ENCODE measurements at places on chromosomes 3 and 15.

DNA sequence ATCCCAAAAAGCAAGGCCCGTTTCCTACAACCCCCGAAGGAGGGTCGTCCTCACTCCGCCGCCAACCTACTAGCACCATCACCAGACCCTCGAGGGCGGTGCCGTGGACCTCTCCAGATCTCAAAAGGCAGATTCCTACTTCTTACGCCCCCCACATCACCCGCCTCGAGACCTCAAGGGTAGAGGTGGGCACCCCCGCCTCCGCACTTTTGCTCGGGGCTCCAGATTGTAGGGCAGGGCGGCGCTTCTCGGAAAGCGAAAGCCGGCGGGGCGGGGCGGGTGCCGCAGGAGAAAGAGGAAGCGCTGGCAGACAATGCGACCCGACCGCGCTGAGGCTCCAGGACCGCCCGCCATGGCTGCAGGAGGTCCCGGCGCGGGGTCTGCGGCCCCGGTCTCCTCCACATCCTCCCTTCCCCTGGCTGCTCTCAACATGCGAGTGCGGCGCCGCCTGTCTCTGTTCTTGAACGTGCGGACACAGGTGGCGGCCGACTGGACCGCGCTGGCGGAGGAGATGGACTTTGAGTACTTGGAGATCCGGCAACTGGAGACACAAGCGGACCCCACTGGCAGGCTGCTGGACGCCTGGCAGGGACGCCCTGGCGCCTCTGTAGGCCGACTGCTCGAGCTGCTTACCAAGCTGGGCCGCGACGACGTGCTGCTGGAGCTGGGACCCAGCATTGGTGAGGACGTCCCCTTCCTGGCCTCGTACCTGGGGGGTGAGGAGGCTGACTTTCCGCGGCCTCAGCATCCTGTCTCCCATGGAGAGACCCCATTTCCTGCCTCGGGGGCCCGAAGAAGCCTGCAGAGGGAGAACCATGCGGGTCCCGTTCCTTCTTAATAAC lies at the start of gene MYD88:
MYD88 (plus strand) TSS at position 313 of the 842 bp plus-strand sequence; CDS start at position 353, 40 bp downstream.
- DNase-seq, result peak; percentile 86

DNA sequence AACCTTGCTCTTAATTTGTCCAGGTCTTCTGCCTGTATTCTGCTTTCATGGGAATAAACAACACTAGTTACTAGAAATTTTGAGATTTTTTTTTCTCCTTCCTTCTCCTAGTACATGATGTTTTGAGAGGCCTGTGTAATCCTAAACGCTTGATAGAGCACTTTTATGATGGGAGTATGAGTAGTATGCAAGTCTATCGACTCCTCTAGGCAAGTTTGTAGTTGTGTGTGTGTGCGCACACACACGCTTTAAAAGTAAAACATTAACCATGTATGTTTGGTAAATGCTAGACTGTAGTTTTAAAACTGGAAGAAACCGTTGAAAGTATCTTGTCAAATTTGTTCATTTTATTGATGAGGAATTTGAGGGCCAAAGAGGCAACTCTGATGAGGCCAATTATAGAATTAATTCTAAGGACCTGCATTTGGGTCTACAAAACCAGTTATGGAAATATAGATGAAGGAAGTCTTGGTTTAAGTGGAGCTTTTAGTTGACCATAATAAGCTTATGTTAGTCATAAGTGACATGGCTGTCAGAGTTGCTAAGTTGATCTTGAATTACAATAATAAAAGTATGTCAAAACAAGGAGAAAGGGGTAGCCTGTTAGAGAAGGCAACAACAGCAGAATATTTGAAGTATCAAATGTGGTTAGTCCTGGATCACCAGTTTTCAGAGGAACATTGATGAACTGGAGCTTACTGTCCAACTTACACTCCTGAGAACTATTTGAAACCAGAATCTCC lies 47.1 kb downstream of the AKAP13 start:
- no peak for DNase-seq

DNA sequence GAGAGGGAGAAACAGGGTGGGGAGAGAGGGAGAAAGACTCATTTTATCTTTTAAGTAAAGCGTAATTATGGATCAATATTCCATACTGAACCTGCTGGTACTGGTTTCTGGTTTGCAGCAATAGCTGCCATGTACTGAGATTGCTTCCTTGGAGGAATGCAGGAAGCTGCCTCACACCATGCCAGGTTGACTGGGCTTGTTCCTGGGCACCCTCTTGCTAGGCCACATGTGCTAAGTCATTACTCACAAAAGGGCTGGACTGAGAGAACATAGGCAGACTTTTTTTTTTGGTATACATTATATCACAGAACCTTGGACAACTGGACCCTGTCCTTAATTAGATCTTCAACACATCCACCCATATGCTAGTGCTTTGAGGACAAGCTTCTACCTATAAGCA lies 193.4 kb downstream of the ZNF621 start:
- DNase-seq, result no peak

DNA sequence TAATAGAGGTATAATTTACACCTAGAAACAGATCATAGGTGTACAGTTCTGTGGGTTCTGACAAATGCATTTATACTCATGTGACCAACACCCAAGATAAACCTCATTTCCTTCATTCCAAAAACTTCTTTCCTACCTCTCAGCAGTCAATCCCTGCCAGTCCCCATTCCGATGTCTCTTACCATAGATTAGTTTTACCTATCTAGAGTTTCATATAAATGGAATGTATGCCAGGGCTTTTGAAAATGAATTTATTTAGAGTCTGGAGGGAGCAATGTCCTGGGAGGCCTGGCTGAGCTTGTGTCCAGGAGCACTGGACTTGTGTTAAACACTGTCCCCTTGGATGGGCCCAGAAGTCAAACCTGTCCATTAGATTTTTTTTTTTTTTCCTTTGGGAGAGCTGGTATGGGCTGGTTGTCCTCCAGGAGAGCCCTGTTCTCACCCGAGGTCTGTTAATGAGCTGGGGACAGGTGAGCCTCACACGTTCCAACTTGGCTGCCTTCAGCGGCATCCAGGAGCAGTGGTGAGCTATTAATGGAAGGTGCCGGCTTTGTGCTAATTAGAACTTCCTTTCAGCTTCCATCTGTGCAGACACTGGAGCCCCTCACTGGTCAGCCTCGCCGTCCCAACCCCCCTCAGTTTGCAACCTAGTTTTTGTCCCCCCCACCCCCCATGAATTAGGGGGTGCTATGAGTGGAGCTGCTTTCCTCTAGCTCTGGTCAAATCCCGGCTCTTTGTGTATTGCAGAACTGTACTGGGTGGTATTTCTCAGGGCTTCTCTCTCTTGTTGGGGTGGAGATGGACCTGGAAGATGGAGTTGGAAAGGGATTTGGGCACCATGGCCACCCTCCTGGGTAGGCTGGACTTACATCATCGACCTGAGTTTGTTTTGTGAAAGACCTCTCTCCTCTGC lies 40.7 kb upstream of the POLG start:
- no peak for DNase-seq

- DNase-seq, result no peak
These were observed 5.8 kb downstream of the WDR5B start for GRCh38 chr3:122410111-122410510.

- no peak for DNase-seq
These were observed 27.1 kb upstream of the C3orf49 start for GRCh38 chr3:63791974-63792373.

DNA sequence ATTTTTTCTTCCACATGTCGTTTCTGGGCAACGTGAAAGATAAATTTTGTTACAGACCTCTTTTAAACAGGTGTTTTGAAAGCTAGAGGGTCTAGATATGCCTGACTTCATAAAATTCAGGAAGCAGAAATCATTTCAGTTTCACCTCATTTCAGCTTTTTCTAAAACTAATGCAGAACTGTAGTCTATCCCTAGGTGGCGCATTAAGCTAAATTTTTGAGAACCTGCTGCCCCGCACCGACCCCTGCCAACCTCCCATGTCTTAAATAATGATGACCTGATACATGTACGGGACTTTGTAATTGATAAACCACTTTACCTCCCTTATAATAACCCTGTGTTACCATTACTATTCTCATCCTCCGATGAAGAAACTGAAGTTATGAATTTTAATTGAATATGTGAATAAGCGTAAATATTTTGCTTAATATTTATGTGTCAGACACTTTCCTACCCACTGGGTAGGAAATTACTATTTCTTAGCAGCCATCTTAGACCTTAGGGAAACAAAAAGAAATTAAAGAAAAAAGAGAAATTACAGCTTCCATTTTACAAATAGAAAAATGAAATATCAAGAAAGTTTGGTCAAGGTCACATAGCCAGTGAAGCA lies 78.7 kb upstream of the GCNT3 start:
- no peak for DNase-seq

- no peak for DNase-seq
These were observed 308.1 kb upstream of the RASGRP1 start for GRCh38 chr15:38872732-38873131.

DNA sequence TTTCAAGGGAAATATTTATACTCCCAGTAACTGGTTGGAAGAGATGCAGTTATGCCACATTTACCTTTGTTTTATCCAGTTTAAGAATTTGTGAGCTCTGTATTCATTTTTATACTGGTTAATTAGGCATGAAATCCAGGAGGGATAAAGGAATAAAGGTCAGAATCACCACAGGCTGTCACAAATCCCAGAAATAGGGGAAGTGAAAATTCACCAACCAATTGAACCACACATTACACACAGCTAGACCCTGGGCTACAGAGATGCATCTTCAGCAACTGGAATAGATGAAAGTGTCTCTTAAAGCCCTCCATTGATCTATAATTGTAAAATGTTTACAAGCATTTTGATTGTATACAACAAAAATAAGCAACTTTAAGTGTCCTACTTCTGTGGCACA lies 18.5 kb downstream of the SERPINI1 start:
- DNase-seq, result no peak

DNA sequence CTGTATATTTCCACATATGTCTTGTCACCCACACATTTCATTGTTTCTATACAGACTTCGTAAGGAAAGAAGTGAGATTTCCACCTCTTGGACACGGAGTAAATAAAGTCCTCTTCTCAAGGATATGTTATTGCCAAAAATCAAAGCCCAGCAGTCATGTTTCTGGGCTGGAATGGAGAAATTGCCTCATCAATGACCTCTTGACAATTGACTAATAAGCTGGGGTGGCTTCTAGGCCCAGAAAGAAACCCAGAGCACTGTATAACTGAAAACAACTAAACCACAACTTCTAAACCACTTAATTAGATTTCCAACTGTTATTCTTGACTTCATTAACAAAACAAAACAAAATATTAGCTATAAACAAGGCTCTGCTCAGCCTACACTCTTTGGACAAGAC lies 56.4 kb upstream of the SLC24A5 start:
- DNase-seq, result no peak

GRCh38 chr3:31828007-31828406 lies 153.1 kb downstream of the OSBPL10 start:
- no peak for DNase-seq

GRCh38 chr3:18649666-18650363 lies 224.7 kb upstream of the SATB1 start:
- DNase-seq, result no peak

DNA sequence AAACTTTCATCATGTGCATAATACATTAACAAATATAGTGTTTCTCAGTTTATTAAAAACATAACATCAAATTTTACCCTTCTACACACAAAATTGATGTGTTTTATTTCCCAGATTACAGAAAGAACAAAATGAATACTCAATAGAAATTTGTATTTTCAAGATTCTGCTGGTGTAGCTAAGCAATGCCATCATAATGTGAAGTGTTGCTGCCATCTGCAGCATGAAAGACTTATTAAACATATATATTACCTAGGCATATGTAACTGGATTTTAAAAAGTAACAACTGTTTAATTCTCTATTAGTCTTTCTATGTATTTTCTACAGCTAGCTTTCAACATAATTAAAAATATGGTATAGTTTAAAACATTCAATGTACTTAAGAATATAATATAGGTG lies 27.5 kb downstream of the PLSCR5 start:
- DNase-seq, result no peak

DNA sequence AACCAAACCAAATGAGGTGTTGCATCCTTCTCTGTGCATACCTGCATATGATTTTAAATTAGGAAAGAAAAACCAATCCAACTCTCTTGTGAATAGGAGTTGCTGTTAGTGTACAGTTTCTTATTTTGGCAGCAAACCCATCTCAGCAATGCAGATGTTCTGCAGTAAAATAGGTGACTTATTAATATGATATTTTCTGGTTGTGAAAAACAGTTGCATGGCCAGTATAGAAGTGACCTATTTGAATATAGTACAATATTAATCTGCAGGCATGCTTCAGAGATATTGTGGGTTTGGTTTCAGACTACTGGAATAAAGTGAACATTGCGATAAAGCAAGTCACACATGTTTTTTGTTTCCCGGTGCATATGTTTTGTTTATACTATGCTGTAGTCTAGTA lies 42.2 kb downstream of the AKAP13 start:
- DNase-seq, result no peak

DNA sequence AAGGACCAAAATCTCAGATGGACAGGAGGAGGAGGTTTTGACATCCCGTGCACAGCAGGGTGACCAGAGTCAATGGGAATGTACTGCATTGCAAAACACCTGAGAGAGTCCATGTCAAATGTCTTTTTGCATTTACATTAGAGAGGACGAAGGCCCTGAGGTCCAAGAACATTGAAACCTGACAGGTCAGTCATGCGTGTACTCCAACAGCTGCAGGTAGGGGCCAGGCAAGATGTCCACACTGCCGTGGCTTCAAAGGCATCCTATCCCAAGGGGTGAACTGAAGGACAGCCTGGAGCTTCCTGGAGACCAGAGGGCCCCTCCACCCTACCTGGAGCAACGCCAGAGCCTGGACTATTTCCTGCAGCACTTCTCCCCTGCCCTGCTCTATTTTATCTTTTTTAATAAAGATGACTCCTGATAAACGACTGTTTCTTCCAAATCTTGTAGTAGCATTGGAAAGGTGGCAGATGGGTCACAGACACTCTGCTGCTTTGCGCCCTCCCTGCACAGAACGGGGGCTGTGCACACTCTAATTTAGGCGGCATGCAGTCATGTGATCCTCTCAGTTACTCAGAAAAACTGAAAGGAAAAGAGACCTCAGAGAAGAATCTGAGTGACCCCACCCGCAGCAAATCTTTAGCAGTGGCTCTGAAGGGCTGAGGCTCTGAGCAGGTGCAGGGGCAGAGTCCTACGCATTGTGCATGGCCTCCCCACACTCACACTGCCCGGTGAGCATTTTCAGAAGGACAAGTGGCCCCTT lies 68.2 kb downstream of the HMCES start:
- no peak for DNase-seq

GRCh38 chr3:24522146-24522579 lies 27.5 kb upstream of the THRB start:
- DNase-seq, result no peak

GRCh38 chr3:171168086-171168485 lies 141.6 kb upstream of the SLC2A2 start:
- DNase-seq, result no peak

- peak; percentile 58 for DNase-seq
These were observed 17.5 kb downstream of the RGMA start for GRCh38 chr15:93071469-93071936.

- DNase-seq, result no peak
These were observed 983.1 kb downstream of the FHIT start for GRCh38 chr3:60268123-60268522.

GRCh38 chr3:96991800-96992365 lies 177.5 kb downstream of the EPHA6 start:
- DNase-seq, result no peak

- DNase-seq, result no peak
These were observed 293.8 kb downstream of the MEX3B start for GRCh38 chr15:81751816-81752545.

Data from psoas muscle (tissue), 8 donors.